Hematopoietic multipotent progenitor cell treated with erythropoietin and hydrocortisone succinate and interleukin-3 and kit ligand, for 8 days (in vitro differentiated cells): ENCODE measurements at places on chromosomes 5 and 9.

- no peak for DNase-seq
Measured at GRCh38 chr9:95753762-95754465, 121.6 kb upstream of the ERCC6L2 start.

DNA sequence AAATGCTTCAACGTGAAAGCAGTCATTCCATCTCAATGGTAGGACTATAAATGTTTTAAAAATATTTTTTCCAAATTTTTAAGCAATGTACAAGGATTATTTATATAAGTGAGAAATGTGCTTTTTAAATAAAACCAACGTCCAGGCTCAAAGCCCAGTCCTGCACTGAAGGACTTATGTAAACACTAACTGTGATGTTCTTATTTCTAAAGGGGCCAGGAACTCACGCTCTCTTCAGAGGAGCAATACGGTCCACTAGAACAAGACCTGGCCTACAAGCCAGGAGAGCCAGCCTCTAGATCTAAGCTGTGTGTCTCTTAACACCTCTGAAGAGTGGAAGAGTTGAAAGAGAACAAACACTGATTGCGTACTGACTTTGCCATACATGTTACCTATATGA is 12.1 kb downstream of the TTLL11 start:
- DNase-seq, result no peak

DNA sequence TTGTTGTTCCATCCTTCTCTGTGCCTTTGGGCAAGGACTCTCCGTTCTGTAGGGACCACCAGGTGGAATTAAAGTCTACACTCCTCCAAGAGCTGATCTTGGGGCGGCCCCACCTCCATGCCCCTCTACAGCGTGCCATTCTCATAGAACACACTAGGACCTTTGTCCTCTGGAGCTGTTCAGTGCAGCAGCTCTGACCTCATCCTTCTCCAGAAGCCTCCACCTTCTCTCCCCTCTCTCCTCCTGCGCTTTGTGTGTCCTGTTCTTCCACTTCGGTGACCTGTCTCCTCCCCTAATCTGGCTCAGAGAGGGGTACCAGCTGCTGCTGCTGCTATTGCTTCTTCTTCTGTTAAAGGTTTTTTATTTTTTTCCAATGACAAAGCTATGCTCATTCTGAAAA is 1.8 kb upstream of the MACROH2A1 start:
- no peak for DNase-seq

GRCh38 chr9:107465467-107466451 is 23.8 kb downstream of the KLF4 start:
- DNase-seq, result peak; percentile 17

DNA sequence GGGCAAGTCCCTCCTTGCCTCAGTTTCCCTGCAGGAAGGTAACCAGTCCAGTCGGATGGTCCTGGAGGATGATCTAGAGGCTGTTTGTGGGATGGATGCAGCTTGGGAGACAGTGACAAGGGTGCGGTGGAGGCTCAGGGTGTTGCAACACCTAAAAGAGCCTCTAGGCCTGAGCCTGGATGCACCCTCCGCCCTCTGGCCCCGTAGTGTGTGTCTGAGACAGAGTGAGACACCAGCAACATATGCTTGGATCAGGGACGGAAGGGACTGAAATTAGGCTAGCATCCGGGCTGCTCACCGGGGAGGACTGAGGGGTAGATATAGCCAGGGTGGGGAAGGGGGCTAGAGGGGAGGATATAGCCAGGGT is 1.1 kb downstream of the CRAT start:
- DNase-seq, result peak; percentile 53
